ENCODE measurements at places on chromosomes 5 and 9.

DNA sequence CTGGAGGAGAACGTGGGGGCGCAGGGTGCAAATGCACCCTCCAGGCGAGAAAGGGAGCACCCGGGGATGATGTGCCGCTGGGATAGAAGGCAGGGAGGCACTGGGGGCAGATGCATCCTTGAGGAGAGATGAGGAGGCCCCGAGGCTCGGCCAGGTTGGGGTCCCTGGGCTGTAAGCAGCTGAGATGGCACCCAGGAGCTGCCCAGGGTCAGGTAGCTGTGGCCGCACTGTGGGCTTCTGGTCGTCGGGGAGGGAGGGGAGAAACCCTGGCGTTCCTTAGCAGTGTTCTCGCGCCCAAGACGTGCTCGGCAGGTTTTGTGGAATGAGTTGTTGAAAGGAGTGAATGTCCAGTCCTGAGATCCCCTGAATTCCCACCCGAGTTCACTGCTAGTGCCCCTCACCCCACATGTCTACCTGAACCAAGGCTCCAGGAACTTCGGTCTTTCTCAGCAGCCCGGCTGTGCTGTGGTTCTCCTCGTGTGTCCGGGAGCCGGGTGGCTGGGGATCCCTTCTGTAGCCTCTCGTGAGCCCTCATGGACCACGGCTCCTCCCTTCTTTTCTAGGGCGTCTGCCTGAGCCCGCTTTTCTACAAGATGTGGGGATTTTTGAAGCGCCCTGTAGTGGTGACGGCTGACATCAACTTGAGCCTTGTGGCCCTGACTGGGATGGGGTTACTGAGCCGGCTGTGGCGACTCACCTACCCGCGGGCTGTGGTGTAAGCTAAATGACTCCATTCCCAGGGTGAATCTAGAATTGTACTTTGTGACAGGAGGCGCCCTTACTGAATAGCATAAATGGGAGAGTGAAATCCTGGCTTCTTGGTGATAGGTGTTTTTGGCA lies 1.1 kb downstream of the POMT1 start:
- peak; percentile 72 for DNase-seq

DNA sequence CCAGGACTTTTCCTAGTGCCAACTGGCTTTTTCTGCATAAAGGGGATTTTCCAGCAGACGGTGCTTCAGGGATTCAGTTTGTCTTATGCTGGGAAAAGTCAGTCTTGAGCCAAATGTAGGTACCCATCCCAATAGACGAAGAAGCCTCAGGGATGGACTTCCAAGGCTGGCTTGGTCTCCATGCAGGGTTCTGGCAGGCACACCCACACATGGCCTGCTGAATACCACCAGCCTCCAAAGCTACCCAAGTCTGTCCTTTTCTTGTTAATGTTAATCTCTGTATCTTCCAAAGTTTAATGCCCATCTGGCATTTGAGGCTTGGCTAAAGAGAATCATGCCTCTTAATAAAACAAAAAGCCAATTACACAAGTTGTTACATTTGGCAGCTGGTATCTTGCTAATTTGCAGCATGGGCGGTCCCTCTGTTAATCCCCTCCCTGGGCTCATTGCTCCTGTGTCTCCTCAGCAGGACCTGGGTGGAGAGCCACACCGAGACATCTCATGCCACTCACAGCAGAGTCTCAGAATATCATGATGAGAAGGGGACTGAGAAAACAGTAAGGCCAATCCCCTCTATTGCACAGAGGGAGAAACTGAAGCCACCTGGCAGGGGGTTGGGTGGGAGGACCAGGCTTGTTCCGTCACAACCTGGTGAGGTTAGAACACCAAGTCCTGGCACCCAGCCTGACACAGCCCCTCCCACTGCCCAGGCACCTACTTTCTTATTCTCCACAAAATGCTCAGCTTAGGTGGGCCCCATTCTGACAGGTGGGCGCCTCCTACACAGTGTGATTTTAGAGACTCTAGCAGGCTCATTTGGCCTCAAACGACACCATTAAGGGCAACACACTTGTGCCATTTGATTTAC lies 243.2 kb downstream of the FSTL4 start:
- no peak for DNase-seq

- no peak for DNase-seq
Observed at GRCh38 chr9:120922404-120923195, 4.0 kb downstream of the TRAF1 start.

GRCh38 chr9:4489919-4490704 lies at the start of gene SLC1A1:
Gene SLC1A1, plus strand, starts transcription at chr9:4490468. Its CDS starts 212 bp downstream, at chr9:4490680.
- DNase-seq: peak; percentile 66

DNA sequence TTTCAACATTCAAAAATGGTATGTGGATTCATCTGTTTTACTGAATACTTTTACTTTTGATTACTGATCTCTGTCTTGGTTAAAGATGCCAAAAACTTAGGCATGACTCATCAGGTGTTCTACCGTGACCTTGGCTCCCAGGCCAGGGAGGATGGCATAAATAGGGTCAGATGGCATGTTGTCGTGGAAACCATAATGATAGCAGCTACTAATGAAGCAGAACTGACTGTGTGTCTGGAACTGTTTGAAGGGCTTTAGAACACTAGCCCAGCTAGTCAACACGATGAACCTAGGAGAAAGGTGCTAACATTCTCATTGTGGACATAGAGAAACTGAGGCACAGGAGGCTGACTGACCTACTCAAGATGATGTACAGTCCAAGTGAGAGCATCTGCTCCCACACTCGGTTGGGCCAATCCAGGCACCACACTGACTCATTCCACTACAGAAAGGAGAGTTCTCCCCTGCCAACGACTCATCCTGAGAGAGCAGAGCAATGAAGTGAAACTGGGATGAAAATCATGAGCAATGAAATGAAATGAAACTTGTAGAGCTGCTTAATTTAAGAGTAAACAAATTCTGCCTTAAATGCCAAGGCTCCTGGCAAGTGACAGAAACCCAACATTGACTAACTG lies 116.0 kb downstream of the TENT4A start:
- DNase-seq: peak; percentile 35

DNA sequence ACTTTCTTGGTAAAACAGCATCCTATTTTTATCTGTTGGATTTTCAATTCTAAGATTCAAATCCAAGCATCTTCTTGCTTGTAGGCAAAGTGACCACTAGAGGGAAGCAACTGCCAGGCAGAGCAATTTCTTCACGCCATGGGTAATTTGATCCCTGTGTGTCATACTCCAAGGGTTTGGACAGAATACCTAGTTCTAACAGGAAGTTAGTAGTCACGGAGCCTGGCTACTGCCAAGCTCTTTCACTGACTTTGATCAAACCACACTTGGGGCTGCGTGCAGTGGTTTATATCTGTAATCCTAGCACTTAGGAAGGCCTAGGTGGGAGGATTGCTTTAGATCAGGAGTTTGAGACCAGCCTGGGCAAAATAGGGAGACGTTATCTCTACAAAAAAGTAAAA lies 473.6 kb upstream of the TNC start:
- peak; percentile 98 for DNase-seq

DNA sequence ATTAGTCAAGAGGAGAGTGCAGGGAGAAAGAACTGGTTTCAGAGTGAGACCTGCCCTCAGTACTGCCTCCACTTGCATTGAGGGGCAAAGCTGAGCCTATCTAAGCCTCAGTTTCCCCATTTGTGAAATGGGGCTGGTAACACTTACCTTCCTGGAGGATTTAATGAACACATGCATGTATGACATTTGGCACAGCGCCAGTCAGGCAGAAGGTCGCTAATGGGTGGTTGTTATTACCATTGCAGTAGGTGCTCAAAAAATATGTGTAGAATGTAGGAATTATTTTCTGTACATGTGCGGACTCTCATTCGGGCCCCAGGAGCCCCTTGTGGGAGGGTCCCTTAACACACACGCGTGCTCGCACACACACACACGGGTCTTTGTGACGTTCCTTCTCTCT lies 10.9 kb downstream of the FAT2 start:
- no peak for DNase-seq

GRCh38 chr5:140868721-140869554 lies at the start of gene PCDHA11:
Gene PCDHA11, plus strand, starts transcription at chr5:140868957. Its CDS starts 147 bp downstream, at chr5:140869104.
- DNase-seq: peak; percentile 15

Data from epithelial cell of esophagus (primary cell).